ENCODE measurements at places on chromosomes 6 and 20.

GRCh38 chr6:87282743-87283142, 39.6 kb upstream of the SMIM8 start:
- no peak for DNase-seq

DNA sequence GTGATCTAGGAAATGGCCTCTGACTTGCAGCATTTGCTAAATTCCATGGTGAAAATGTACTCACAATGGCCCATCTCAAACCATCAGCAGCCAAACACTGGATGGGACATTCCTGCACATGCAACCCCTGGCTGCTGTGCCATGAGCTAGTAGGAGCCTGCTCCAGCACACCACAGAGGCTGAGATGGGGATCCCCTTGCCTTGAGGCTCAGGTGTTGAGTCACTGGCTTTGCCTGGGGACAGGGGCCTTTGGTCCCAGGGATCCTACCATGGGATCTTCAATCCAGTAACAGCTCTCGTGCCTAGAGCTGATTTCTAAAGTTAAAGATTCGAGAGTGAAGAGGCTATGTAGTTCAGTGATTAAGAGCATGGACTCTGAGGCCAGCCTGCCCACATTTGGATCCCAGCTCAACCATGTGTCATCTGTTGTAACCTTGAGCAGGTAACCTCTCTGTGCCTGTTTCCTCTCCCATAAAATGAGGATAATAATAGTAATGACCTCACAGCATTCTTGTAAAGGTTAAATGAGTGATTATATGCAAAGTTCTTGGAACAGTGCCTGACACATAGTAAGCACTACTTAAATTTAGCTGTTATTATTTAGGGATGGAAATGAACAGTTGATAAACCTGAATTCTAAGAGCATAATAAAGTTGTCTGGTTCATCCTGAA, 16.4 kb downstream of the FOXQ1 start:
- DNase-seq, result no peak

DNA sequence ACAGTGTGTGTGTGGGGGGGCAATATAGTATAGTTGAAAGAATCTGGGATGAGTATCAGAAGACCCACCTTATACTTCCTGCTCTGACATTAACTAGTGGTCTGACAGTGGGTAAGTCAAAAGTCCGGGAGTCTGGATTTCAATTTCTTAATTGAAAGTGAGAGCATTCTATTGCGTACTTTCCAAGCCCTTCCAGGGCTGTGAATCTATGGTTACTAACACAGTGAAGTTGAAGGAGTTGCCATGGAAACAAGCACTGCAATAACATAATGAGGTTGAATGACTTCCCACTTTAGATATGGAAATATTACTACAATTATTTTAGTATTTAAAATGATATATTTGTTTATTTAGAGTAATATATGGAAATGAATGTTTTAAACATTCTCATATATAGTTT, 80.2 kb downstream of the MLIP start:
- DNase-seq, result no peak

DNA sequence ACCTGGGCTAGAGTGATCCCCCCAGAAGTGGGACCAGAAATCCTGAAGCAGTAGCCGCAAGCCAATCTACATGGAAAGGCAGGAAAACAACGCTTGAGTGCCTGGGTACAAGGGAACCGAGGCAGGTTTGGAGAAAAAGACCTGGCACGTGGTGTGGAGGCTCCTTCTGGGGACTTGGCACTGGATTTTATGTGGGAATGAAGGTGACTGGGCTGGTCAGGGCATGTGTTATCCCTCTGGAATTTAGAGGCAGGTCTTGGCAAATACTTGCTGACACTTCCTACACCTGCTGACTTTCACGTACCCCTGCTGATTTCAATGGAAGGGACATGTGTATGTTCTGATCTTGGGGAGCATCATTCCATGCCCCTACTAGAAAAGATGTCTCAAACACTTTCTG, 25.0 kb upstream of the FAM217A start:
- DNase-seq, result no peak

- no peak for DNase-seq
These were observed 56.4 kb downstream of the LYRM4 start for GRCh38 chr6:5204376-5204775.

GRCh38 chr6:159031846-159032245, 12.9 kb downstream of the TAGAP start:
- no peak for DNase-seq

GRCh38 chr6:36820700-36821580, 18.3 kb downstream of the CPNE5 start:
- no peak for DNase-seq

- DNase-seq, result no peak
These were observed 209.0 kb upstream of the ECI2 start for GRCh38 chr6:4344317-4344899.

- DNase-seq, result no peak
These were observed 40.7 kb upstream of the FOXQ1 start for GRCh38 chr6:1271071-1271763.

DNA sequence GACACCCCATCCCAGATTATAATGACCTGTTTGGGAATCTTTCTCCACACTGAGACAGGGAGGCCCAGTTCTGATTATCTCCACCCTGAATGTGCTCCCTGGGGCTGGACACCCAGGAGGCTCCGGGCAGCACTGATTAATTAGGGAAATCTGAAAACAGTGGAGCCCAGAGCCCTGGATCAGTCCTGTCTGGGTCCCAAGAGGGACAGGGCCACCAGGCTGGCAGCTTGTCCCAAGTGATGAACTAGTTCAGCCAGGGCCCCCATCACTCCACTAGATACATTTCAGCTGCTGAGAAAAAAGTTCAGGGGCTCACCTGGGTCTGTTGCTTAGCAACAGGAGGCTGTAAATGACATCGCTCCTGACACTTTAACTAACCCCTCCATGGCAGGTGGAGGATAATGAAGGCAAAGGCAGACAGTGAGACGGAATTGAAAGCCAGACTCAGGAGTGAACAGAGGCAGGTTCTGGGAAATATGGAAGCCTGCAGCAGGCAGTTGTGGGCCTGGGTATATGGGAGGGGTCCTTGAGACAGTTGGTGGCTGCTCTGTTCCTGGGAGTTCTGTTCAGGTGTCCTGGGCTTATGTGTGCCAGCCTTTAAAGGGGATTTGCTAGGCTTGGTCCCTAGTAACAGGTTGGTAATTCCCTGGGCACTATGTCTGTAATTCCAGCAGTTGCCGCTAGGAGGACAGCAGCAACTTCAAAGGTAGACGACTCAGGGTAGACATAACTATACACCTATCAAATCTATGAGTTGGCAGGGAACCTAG, 78.3 kb upstream of the CTNNBL1 start:
- no peak for DNase-seq

DNA sequence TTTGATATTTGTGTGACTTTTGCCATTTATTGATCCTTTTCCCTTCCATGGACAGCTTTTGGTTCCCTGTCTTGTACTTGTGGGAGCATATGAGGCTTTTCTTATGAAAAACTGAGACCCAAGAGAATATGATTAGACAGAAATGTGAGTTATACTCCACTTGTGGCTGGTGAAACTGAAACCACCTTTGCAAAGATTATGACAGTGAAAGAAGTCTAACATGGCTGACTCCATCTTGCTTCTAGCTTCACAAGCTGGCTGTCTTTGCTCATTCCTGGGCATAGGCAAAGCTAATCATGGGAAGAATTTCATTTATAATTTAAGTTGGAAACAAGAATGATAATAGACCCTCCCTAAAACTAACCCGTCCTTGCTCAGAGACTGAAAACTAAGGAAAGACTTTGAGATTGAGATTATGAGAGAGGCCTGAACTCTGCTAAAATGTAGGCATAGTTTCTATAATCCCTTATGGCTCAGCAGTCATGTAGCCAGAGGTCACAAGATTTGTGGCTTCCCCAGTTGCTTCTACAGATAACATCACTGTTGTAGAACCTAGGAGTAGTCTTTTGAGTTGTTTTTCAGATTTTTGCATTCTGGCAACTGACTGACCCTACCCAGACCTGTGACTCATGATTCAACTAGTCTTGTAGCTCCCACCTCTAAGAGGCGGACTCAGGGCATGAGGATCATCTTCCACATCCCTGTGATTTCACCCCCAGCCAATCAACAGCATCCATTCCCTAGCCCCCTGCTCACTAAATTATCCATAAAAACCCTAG, 50.9 kb upstream of the CD2AP start:
- DNase-seq, result no peak

Data from NCI-H187 treated with DMSO at 0.1 percent for 48 hours (cell line).